ENCODE measurements at places on chromosomes 13 and 19.

DNA sequence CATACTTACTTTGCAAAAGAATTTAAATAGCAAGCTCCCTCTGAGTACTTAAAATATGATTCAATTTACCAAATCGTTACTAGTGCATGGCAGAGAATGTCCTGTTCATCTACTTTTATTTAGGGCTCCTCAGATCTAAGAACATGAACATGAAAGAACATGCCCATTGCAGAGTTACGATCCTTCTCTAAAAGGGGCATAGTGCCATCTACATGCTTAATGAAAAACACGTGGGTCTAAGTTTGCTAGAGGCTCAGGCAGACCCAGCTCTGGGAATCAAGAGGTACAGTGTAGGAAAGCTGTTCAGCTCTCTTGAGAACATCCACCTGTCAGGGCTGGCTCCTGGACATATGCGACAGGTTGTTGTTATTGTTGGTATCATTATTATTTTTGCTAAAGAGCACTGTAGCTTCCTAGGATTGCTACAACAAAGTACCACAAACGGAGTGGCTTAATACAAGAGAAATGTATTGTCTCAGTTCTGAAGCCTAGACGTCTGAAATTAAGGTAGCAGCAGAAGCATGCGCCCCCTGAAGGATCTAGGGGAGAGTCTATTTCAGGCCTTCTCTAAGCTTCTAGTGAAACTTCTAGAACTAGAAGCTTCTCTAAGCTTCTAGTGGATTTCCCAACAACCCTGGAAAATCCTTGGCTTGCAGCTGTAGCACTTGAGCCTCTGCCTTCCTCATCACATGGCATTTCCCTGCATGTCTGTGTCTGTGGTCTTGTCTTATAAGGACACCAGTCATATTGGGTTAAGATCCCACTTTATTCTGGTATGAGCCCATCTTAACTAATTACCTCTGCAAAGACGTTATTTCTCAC, 133.9 kb downstream of the DCT start:
- DNase-seq = peak; percentile 48

GRCh38 chr19:41226053-41226873, 7.2 kb downstream of the AXL start:
- peak; percentile 34 for DNase-seq

- no peak for DNase-seq
Observed at GRCh38 chr13:110312339-110313031, 5.4 kb downstream of the COL4A2 start.

- no peak for DNase-seq
Observed at GRCh38 chr13:57311009-57311586, 144.1 kb downstream of the PRR20E start.

DNA sequence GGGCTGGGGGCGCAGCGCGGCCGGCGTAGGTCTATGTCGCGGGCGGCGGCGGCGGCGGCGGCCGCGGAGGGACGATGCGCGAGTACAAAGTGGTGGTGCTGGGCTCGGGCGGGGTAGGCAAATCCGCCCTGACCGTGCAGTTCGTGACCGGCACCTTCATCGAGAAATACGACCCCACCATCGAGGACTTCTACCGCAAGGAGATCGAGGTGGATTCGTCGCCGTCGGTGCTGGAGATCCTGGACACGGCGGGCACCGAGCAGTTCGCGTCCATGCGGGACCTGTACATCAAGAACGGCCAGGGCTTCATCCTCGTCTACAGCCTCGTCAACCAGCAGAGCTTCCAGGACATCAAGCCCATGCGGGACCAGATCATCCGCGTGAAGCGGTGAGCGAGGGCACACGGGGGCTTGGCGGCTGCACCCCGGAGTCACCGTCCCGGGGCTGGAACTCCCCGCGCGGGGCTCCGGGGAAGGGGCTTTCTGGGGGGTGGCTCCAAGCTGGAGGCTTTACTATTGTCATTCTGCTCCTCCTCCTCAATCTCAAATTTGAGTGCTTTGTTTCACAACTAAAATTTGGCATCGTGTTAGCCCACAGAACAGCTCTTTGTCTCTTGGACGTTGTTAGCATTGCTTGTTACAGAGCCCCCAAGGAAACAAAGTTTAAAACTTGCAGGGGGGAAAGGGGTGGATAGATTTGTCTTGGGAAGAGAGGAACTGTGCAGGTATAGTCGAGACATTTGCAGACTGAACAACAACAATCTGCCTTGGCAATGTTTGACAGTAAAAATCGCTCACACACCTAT, 630 bp downstream of the RAP2A start:
- peak; percentile 52 for DNase-seq

DNA sequence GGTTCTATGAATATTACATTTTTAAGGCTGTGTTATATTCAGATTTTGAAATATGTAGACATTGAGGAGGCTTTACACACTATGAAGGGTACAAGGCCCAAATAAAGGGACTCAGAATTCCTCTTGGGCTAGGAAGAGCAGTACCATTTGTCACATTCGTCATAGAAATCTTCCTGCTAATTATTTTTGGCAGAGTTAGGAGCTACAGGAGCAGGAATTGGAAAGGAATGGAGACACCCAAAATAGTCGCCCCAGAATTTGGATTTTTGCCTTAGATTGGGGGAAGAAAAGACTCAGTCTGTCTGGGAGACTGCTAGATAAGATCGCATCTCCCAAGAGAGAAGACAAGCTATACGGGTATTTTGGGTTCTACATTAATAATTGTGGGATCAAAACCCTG, 176.4 kb upstream of the DACH1 start:
- DNase-seq = no peak

- DNase-seq = no peak
Observed at GRCh38 chr13:58087566-58087965, 456.0 kb downstream of the PCDH17 start.

DNA sequence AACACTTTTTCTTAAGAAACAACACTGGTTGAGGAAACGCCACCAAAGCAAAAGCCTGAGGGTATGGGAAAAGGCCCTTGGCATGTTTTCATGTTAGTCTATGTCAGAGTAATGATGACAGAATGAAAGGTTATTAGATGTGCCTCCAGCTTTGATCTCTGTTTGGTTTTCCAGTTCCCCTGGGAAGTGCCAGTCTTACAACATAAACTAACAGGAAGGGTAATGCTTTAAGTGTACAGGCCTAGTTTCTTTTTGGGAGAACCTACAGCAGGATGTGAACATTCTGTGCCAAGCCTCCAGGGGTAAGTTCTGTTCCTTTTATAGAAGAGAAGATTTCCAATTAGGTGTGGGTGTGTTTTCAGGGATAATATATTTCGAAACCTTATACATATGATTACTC, 121.7 kb downstream of the FNDC3A start:
- no peak for DNase-seq

DNA sequence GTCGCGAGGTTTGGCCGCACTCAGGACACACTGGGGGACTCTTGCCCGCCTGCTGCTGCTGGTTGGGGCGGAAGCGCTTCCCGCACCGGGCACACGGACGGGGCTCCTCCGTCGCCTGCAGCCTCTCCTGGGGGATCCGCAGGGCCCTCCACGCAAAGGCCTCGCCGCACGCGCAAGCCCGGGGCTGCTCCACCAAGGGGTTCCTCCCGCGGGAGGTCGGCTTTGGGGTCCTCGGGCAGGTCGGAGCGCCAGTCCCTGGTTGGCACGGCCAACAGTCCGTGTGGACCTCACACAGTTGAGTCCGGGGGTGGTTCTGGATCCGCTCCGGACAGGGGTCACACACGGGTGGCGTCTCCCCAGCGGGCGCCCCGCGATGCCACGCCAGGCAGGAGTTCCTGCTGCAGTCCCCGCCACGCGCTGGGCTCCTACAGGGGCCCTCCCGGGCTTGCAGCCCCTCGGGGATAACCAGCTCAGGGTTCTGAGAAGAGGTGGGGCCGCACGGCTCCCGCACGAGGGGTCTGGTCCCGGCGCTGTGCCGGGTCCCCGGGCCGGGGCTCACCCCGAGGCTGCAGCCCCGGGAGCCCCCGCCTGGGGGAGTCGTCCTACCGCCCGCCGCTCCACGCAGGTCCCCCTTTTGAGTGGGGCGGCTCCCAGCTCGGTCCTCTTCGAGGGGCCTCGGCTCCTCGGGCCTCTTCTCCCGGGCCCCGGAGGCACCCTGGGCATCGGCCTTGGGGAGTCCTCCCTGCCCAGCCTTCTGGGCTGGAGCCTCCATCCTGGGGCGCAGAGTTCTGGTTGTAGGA, 6.2 kb upstream of the ZNF497 start:
- DNase-seq = no peak

DNA sequence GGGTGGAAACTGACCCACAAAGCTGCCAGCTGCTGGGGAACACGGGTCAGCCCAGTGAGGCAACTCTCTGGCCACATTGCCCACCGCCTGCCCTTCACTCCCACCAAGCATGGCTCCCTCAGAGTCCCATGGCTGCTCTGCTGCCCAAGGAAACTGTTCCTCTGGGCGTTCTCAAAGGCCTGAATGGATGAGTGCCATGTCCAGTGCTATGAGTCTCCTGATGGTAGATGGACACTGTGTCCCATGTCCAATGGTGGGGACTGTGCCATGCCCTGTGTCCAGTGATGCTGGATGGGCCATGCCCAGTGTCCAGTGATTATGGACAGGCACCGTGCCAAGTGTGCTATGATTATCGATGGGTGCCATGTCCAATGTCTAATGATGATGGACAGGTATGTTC, 88.8 kb downstream of the ANKRD10 start:
- no peak for DNase-seq

DNA sequence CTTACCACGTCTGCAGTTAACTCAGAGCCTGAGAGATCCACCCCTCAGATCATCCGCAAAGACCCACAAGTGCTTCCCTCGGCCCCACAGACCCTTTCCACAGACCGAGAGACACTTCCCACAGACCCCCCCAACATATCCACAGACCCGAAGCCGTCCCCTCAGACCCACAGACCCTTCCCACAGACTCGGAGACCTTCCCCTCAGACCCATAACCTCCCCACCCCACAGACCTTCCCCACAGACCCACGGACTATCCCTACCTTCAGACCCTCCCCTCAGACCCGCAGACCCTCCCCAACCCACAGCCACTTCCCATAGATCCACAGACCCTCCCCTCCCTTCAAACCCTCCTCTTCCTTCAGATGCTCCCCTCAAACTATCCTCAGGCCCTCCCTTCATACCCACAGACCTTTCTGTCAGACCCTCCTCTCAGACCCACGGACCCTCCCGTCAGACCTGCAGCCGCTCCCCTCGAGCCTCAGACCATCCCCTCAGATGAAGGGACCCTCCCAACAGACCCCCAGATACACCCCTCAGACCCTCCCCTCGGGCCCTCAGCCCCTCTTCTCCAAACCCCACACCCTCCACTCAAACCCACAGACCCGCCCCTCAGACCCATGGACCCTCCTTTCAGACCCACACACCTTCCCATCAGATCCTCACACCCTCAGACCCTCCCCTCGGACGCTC, 20.1 kb upstream of the TFDP1 start:
- no peak for DNase-seq

- DNase-seq = no peak
Observed at GRCh38 chr13:33721724-33722123, 96.2 kb upstream of the RFC3 start.

GRCh38 chr13:38819596-38819995, 132.7 kb downstream of the FREM2 start:
- no peak for DNase-seq

GRCh38 chr19:4144666-4145249, 8.7 kb upstream of the CREB3L3 start:
- DNase-seq = no peak

DNA sequence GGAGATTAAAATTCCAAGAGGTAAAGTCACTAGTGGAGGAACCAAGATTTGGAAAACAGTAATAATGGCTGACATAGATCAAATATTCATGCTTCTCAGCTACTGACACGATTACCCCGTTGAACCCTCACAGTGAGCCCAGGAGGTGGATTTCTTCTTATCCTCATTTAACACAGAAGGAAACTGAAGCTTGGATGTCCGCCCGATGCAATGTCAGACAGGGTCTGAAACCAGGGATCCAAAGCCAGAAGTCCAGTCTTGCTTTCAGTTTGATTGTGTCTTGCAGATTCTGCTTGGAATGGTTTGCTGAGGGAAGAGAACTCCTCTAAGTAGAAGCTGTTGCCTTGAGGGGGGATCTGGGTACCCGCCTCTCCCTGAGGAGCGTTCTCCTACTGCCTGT, 404.7 kb downstream of the KCNRG start:
- DNase-seq = no peak

DNA sequence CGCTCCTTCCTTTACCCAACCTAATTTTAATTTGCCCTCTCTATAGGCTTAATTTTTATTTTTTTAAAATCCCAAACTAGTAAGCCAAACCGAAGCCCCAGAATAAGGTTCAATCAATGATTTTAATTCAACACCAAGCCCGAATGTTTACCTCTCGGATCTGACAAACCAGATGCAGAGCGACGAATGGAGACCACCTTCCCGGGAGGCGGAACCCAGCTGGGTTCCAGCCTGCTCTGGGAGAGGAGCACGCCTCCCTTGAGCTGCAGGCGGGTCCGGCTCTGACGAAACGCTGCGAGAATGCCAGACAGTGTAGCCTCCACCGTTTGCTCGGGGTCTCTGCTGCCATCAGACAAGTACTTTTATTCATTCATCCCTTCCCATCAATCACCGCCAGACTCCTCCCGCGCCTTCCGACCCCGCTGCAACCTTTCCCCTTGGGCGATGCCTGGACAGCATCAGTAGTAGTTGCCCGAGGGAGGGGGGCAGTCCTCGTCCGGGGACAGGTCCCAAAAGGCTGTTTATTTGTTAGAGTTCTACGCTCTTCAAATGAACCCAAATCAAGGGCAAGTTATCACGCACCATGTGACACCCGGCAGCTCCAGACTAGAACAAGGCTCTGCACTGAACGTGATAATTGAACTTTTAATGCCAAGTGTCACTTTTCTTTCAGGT, 752 bp upstream of the EDNRB start:
- DNase-seq = no peak

GRCh38 chr19:49554701-49555181, 25.6 kb downstream of the NOSIP start:
- peak; percentile 75 for DNase-seq

DNA sequence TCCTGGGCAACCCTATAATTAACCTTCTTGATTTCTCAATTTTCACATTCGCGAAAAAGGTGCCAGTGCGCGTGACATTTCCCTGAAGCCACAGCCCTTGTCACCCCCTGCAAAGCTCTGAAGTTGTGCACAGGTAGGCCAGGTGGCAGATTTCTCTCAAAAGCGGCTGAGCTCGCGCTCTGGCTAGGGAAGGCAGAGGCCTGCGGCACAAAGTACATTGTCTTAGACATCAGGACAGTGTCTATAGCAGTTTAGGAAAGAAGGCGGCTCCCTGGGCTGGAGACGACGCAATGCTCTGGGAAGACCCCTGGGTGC, 42.9 kb upstream of the ZNF14 start:
- no peak for DNase-seq

DNA sequence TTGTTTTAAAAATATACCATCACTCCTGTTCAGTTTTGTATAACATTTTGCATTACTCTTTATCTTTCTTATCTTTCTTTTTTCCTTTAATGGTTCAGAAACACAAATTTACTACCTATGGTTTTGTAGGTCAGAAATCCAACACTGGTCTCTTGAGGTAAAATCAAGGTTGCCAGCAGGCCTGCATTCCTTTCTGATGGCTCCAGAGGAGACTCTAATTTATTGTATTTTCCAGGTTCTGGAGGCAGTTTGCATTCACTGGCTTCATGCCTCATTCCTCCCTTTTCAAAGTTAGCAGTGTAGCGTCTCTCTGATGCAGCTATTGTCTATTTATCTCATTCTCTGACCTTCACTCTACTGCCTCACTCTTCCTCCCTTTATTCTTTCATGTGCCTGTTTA, 767.4 kb downstream of the SLITRK6 start:
- no peak for DNase-seq
